CD4-positive, alpha-beta T cell treated with Interferon alpha-2 for 1 hour (primary cell): ENCODE measurements at places on chromosomes 1 and 21.
A peak's percentile ranks its signal among the peaks of the same experiment; 100 is the strongest.

GRCh38 chr1:92306020-92306419, 7.2 kb downstream of the RPAP2 start:
- no peak for DNase-seq

- peak; percentile 35 for DNase-seq
These were observed 705 bp downstream of the KHDRBS1 start for GRCh38 chr1:32014199-32014947.

- DNase-seq: no peak
These were observed 5.9 kb downstream of the ANKRD13C start for GRCh38 chr1:70348399-70349165.

DNA sequence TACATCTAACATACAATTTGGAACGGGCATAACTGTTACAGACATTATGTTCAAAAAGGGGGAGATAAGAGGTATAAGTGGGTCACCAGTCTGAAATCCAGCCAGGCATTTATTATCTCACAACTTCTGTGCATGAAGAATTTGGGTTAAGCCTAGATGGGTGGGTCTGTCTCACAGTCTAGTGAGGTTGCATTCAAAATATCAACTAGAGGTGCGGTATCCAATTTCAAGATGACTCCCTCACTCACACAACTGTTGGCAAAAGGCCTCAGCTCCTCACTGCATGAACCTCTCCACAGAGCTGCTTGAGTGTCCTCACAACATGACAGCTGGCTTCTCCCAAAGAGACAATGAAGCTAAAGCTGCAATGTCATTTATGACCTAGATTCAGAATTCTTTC, 4.7 kb downstream of the AUNIP start:
- DNase-seq: no peak

GRCh38 chr1:41349361-41350054, 11.7 kb upstream of the FOXO6 start:
- no peak for DNase-seq

- no peak for DNase-seq
These were observed 766 bp downstream of the AGO4 start for GRCh38 chr1:35808450-35809113.

DNA sequence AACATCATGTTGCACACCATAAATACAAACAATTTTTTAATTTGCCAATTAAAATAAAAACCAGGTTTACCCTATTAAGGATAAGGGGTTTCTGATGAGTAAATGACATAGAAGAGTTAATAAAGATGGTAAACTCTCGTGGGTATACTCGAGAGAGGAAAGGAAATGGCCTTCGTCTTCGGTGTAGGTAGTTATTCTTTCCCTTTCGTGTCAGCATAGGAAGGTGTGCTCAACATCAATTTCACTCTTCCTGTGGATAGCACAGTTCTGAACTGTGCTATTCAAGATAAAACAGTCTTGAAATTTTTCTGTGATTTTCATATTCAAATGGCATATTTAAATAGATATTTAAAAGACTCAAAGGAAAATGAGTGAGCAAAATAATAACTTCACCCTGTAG, 98.2 kb downstream of the RGL1 start:
- DNase-seq: no peak

DNA sequence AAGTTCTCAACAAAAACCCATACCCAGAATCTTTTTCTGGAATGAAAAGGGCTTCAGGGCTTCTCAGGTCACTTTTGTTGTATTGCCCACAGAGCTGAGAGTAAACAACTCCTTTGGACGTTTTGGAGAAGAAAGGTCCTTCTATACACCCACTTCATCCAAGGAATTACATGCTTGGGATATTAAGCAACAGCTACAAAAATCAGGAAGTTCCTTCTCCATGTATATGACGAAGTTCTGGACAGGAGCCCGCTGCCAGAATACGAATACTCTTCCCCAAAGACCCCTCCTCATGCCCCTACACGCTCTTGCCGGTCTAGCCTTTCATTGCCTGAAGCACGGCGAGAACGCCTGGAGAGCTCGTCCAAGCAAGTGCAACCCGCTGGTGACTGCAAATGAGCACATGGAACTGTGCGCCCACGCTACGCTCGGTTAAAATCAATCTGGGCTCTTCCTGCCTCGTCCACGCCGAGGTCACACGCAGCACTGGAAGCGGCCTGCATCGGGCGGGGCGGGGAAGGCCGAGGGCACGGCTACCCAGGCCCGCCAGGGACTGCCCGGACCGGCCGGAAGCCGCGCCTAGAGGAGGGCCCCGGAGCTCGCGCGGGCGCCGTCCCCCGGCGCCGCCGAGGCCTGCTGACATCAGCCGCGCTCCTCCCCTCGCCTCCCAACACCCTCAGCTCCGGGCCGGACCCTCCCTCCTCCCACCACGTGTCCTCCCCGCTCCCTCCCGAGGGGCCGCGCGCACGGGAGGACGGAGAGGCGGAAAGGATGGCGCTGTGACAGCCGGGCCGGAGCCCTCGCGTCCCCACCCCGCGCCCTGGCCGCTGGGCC, at the start of gene POGK:
POGK (plus strand) TSS at position 710 of the 834 bp plus-strand sequence. CDS start 1,482 bp downstream, outside the sequence.
- DNase-seq: peak; percentile 86

GRCh38 chr1:113185463-113186104, 112.6 kb downstream of the LRIG2 start:
- no peak for DNase-seq

GRCh38 chr1:93611668-93612067, 70.0 kb downstream of the BCAR3 start:
- no peak for DNase-seq

GRCh38 chr21:45348591-45349327, 56.2 kb upstream of the COL18A1 start:
- no peak for DNase-seq

DNA sequence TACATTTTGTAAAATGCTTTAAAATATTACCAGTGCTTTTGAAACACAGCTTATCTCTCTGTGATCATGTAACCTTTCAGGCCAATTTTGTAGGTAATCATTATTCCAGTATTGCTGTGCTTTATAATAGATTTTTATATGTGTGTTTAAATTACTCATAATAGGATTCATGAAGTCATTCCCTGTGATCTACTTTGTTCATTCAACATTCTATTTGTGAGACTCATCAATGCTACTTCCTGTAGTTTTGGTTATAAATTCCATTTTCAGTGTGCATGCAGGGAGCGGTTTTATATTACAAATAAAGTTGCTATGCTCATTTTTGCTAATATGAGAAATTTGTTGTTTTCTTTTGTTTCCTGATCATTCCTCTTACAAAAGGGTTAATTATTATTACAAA, 4.1 kb upstream of the OR2M5 start:
- no peak for DNase-seq

- DNase-seq: no peak
These were observed 53.4 kb downstream of the ZBTB18 start for GRCh38 chr1:244104309-244105060.

GRCh38 chr1:229480495-229480894, 27.6 kb downstream of the NUP133 start:
- peak; percentile 11 for DNase-seq

GRCh38 chr1:184954232-184954995, 19.9 kb downstream of the NIBAN1 start:
- no peak for DNase-seq

DNA sequence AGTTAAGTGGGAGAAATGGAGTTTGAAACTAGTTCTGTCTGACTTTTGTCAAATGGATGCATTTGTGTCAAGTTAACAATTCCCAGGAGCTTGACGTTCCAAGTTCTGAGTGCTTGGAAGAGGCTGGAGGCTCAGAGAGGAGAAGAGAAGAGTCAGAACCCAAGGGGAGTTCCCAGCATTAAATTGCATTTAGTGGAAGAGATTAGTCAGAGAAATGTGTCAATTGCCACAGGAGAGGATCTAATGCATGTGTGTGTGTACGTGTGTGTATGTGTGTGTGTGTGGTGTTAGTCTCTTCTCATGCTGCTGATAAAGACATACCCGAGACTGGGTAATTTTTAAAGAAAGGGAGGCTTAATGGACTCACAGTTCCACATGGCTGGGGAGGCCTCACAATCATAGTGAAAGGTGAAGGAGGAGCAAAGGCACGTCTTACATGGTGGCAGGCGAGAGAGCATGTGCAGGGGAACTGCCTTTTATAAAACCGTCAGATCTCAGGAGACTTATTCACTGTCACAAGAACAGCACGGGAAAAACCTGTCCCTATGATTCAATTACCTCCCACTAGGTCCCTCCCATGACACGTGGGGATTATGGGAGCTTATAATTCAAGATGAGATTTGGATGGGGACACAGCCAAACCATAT, 101.5 kb upstream of the TMEM51 start:
- DNase-seq: no peak

GRCh38 chr1:183812686-183813569, 8.0 kb downstream of the RGL1 start:
- DNase-seq: no peak

DNA sequence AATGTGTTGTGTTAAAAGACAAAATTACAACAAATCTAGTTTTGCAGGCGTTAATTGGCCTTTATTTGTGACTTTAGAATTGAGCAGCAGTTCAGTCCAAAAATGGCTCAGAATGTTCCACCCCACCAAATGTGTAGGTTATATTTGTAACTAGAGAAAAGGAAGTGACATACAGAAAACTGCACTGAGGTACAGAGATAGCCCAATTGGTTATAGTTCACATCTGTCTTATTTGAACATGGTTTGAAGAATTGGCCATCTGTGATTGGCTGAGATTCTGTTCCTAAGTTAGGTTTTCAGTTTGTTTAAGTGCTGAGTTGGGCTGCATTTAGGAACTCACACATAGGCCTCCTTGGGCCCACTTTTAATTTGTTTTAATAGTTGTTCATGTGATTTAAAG, 12.0 kb upstream of the FMO2 start:
- no peak for DNase-seq

DNA sequence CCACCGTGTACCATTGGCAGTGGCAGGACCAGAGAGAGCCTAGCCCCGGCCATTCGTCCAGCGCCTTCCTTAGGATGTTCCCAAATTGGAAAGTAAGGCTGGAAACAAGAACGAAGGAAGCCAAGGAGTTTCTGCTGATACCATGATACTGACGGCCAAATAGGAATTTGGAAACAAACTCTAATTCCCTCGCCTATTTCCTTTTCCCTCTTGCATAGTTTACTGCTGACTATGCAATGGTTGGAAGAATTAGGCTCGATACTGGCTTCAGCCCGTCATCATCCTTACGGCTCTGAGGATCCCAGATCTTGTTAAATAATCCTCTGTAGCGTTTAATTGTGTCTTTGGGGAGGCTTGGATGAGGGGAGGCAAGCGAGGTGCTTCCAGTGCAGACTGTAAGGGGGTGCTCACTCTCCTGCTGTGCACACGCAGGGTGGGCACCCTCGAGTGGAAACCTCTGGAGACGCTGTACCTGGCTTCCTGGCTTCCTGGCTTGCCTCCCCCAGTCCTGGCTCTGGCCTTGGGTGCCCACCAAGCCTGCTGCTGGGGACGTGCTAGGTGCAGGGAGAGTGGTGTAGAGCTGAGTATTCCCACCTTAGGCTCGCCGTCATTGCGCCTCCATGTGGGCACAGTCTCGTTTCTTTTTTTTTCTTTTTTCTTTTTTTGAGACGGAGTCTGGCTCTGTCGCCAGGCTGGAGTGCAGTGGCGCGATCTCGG, 27.4 kb upstream of the CAMTA1 start:
- no peak for DNase-seq

DNA sequence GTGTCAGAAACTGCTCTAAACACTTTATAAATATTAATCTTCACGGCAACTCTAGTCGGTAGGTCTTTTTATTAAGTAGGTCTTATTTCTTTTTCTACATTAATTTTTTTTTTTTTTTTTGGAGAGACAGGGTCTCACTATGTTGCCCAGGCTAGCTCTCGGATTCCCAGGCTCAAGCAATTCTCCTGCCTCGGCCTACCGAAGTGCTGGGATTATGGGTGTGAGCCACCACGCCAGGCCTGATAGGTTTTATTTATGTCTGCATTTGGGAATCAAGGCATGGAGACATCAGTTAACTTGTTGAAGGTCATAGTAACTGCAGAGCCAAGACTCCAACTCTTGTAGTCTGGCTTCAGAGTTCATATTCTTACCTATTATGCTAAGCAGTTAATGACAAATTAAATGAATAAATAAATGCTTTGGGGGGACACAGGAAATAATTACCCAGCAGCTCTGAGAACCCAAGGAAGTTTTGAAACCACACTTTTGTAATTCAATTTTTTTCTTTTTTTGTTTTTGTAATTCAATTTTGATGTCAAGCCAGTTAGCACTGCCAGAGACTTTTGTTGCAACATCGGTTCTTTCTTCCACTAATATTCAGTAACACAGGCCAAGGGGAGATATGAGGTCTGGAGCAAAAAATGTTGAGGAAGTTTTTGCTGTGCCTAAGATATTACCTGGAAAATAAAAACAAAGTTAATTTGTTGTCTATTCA, 9.4 kb upstream of the UAP1 start:
- no peak for DNase-seq

GRCh38 chr21:35743571-35743970, 316.8 kb downstream of the SETD4 start:
- DNase-seq: no peak

GRCh38 chr1:159949981-159950381, 4.1 kb downstream of the SLAMF9 start:
- no peak for DNase-seq

DNA sequence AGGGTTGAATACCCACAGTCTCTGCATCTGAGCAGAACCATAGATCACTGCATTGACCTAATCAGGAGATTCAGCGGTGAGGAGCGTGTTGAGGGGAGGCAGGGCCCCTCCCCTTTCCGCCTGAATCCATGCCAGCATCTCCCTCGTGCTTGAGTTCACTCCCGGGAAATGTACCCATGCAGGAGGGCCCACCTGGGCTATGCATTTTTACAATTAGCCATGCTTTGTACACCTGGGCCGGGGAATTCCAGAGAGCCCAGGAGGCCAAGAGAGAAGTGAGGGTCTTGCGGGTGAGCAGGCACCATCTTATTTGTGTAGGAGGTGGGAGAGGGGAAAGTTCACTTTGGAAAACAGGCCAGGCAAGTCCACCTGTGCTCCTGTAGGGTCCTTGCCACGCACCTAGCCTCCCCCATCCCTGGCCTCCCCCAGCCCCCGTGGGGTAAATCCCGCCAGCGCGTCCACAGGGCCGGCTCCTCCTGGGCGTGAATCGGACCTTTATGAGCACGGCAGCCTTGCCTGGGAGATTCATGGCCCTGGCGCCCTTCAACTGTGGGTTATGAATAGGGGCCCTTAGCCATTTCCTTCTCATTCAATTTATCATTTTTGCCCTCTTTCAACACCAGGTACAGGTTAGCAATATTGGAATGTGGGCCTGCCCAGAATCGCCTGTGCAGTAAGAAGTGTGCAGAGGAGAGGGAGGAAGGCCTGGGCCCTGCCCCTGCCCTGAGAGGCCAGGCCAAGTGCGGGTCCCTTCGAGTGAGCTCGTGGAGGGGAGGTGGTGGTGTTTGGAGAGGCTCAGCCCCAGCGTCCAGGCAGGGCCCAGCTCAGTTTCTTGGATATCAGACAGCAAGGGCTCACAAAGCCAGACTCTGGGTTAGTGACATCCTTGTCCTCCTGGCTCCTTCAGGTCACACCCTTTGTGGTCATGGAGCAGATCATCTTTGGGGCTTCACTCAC, 84.4 kb upstream of the ACTRT2 start:
- no peak for DNase-seq

DNA sequence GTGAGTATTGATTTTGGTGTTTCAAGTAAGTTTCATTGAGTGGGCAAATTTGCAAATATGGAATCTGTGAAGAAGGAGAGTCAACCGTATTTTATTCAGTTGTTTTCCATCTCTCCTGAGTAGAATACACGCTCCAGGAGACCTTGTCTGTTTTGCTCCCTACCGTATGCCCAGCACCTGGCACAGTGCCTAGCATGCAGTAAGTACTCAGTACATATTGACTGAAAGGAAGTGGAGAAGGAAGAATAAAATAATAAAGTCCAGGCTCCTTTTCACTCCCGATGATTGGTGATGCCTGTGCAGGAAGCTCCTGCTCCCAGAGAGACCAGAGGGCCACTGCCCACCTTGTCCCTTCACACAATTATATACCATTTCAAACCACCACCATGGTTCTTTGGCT, 59.4 kb upstream of the NEK2 start:
- no peak for DNase-seq
